ENCODE measurements at places on chromosomes 2 and 18. TPM values are rescaled to one million over a fixed set of nuclear protein-coding genes. Genes with fewer than 3 reads are reported as not detected.

- no peaks in the 10 kb centered on the region for H3K27me3 ChIP-seq
- H3K27ac ChIP-seq: no peak overlapping the region
- peaks cover 98% of the 10 kb centered on the region for H3K36me3 ChIP-seq
- no peak overlapping the region for H3K4me3 ChIP-seq
- no peak for DNase-seq
- peaks cover 13% of the 10 kb centered on the region for H3K4me1 ChIP-seq
These were observed 7.4 kb downstream of the TUBB6 start for GRCh38 chr18:12315490-12315889.

DNA sequence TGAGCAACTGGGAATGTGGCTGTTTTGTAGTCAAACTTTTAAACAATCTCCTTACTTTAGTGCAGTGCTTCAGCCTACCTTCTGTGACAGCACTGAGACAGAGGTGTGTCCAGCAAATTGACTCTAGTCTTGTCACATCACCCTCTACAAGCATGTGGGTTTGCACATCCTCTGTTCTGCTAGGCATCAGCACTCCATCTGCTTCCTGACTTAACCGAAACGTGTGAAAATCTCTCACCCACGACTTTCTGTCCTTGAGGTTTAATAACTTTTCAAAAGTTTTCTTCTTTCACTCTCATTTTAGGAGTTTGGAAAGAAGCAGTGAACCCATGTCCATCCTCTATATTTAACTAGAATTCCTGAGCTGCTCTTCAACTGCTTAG is 42.6 kb downstream of the TTR start:
- H3K36me3 ChIP-seq: no peaks in the 10 kb centered on the region
- no peaks in the 10 kb centered on the region for H3K4me1 ChIP-seq
- no peak for DNase-seq
- no peaks in the 10 kb centered on the region for H3K27me3 ChIP-seq
- H3K27ac ChIP-seq: no peak overlapping the region
- H3K4me3 ChIP-seq: no peak overlapping the region

Gene SNED1
- total RNA-seq: 24.9 TPM

- DNase-seq: peak; percentile 42
- no peaks in the 10 kb centered on the region for H3K27me3 ChIP-seq
- no peak overlapping the region for H3K27ac ChIP-seq
- no peaks in the 10 kb centered on the region for H3K36me3 ChIP-seq
- H3K4me1 ChIP-seq: peaks cover 18% of the 10 kb centered on the region
- no peak overlapping the region for H3K4me3 ChIP-seq
These were observed 43.0 kb upstream of the RAB6C start for GRCh38 chr2:129936334-129936934.

- DNase-seq: peak; percentile 34
- H3K27ac ChIP-seq: no peak overlapping the region
- H3K4me3 ChIP-seq: peak overlapping the region; percentile 88
- H3K27me3 ChIP-seq: no peaks in the 10 kb centered on the region
- peaks cover 22% of the 10 kb centered on the region for H3K4me1 ChIP-seq
- H3K36me3 ChIP-seq: peaks cover 3% of the 10 kb centered on the region
These were observed 1.6 kb downstream of the NCOA1 start for GRCh38 chr2:24492421-24493279.

Gene MAP4K4
- total RNA-seq: 83.1 TPM

DNA sequence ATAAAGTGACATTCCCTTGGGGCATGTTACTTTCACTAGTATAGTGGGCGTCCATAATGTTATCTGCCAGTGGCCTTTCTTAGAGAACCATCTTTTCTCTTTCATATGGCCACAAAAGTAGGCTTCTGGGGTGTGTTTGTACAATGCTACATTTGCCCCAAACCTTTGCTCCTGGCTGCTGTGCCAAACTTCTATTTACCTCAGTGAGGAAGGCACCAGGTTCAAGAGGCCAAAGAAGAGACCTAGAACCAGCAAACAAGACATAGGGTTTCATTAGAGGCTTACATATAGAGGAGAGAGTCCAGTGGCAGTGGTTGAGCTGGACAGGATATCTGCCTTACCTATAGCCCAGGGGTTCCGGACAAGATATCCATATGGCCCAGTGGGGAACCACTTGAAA is 48.5 kb downstream of the CPO start:
- no peak for DNase-seq
- no peaks in the 10 kb centered on the region for H3K27me3 ChIP-seq
- H3K27ac ChIP-seq: no peak overlapping the region
- no peaks in the 10 kb centered on the region for H3K36me3 ChIP-seq

GRCh38 chr18:48973731-48974130 is 23.0 kb upstream of the SMAD7 start:
- no peak overlapping the region for H3K27ac ChIP-seq
- peaks cover 38% of the 10 kb centered on the region for H3K4me1 ChIP-seq
- no peaks in the 10 kb centered on the region for H3K36me3 ChIP-seq
- no peaks in the 10 kb centered on the region for H3K27me3 ChIP-seq
- H3K4me3 ChIP-seq: no peak overlapping the region
- DNase-seq: no peak

- no peaks in the 10 kb centered on the region for H3K4me1 ChIP-seq
- H3K27ac ChIP-seq: no peak overlapping the region
- H3K36me3 ChIP-seq: peaks cover 15% of the 10 kb centered on the region
- DNase-seq: peak; percentile 26
- no peak overlapping the region for H3K4me3 ChIP-seq
- no peaks in the 10 kb centered on the region for H3K27me3 ChIP-seq
These were observed 118.9 kb downstream of the LCLAT1 start for GRCh38 chr2:30565851-30566358.

- no peak overlapping the region for H3K27ac ChIP-seq
- H3K36me3 ChIP-seq: no peaks in the 10 kb centered on the region
- H3K4me1 ChIP-seq: no peaks in the 10 kb centered on the region
- no peak overlapping the region for H3K4me3 ChIP-seq
These were observed 1100.4 kb upstream of the SLC39A10 start for GRCh38 chr2:194556629-194557028.

DNA sequence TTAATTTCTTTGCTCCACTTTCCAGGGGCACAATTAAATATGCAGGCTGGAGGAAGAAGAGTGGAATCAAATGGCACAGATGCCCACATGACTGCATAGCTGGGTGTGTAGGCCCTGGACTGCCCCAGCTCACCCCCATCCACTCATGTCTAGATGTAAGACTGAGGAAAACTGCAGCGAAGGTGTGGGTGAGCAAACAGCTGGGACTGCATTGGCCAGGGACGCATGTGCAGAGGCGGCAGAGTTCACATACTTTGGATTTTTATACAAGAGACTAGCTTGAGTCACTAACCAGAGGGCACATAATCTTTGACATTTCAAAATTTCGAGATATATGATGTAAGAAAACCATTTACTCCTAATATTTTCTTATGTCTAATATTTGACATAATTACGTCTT is 60.1 kb downstream of the SPIRE1 start:
- no peak overlapping the region for H3K4me3 ChIP-seq
- no peaks in the 10 kb centered on the region for H3K36me3 ChIP-seq
- H3K4me1 ChIP-seq: peaks cover 21% of the 10 kb centered on the region
- no peaks in the 10 kb centered on the region for H3K27me3 ChIP-seq

GRCh38 chr2:203626952-203627681 is 79.3 kb upstream of the CD28 start:
- peaks cover 11% of the 10 kb centered on the region for H3K4me1 ChIP-seq
- no peaks in the 10 kb centered on the region for H3K27me3 ChIP-seq
- no peaks in the 10 kb centered on the region for H3K36me3 ChIP-seq
- no peak overlapping the region for H3K27ac ChIP-seq
- DNase-seq: no peak

- H3K27me3 ChIP-seq: no peaks in the 10 kb centered on the region
- H3K27ac ChIP-seq: no peak overlapping the region
- H3K36me3 ChIP-seq: no peaks in the 10 kb centered on the region
- H3K4me3 ChIP-seq: no peak overlapping the region
- DNase-seq: no peak
These were observed 457.4 kb upstream of the DSEL start for GRCh38 chr18:67973916-67974315.

Gene TNP1
- total RNA-seq: not detected
